ENCODE measurements at places on chromosomes 12 and 14.

DNA sequence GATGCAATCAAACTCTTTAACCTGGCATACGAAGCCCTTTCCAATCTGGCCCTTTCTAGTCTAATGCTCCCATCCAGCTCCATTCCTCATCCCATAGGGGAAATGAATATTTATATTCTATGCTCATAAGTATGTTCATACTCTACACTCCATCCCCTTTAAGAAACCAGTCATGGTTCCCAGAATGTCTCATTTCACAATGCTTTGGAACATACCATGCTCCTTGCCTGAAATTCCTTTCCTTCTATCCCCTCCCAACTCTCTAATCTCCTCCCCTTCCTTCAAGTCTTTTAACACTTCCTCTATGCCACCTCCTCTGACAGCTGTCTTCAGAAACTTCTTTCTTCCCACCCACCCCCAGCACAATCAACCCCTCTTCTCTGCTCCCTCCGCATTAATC, 207.0 kb upstream of the CAND1 start:
- ATAC-seq = no peak

GRCh38 chr14:50659327-50659974, 8.7 kb downstream of the SAV1 start:
- ATAC-seq = no peak

DNA sequence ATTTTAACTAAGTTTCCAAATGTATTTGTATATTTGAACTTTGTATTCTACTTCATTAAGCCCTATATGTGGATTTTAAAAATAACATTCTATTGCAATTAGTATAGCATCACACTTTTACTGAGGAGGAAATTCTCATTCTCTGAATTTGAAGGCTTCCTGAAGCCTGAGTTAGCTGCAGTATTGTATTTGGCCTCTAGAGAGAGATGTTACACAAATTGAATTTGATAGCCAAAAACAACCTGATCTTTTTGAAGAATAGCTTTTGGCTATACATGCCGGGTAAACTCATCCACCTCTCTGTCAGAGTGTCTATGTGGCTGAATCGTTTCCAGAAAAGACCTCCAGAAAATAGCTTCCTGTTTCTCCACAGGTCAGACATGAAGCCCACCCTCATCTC, 316.5 kb upstream of the OR4E1 start:
- no peak for ATAC-seq

- no peak for ATAC-seq
Observed at GRCh38 chr14:32693114-32693513, 245.6 kb upstream of the NPAS3 start.

GRCh38 chr12:27273114-27273513, 29.0 kb downstream of the STK38L start:
- no peak for ATAC-seq

DNA sequence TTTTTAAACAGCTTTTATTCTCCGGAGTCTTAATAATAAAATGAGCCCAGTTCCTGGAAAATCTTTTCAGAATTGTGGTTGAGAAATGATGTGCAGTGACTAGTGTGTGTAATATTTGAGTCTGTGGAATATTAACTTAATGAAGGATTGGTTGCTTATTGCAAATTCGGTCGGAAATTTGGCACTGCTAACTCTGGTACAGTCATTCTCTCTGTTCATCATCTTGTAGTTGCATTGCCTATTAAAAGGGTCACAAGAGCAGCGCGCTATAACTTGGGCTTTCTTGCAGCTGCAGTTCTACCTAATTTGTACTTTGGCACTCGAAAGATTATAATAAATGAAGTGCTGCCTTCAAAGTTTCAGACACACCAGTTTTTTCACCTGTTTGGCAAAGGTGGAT, 146.0 kb downstream of the FLRT2 start:
- no peak for ATAC-seq

GRCh38 chr12:123488539-123489230, 30.7 kb downstream of the SNRNP35 start:
- ATAC-seq = no peak

GRCh38 chr14:99240627-99241324, 31.2 kb downstream of the BCL11B start:
- no peak for ATAC-seq

- no peak for ATAC-seq
Observed at GRCh38 chr12:124764870-124765580, 98.6 kb downstream of the SCARB1 start.

- ATAC-seq = no peak
Observed at GRCh38 chr14:90536092-90536491, 139.3 kb downstream of the CALM1 start.

DNA sequence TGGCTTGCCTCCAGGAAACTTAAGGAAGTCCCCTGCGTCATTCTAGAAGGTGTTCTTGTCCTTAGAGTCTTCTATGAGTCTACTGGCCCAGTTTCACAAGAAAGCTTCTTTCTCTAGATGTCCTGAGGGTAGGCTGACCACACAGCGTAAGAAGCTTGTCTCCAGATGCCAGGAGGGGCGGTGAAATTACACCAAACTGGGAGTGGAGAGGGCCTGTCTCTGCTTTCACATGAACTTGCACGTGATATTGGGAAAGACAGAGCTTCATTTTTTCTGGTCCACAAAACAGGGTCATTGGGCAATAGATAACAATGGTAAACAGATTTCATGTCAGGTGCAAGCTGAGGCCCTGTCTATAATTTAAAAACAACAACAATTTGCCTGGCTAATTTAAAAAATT, 85.7 kb upstream of the TBX3 start:
- ATAC-seq = no peak

- ATAC-seq = no peak
Observed at GRCh38 chr12:4663971-4664505, 15.1 kb downstream of the NDUFA9 start.

- no peak for ATAC-seq
Observed at GRCh38 chr12:124027753-124028554, 54.9 kb downstream of the ZNF664 start.

GRCh38 chr14:94213021-94213420, 38.9 kb downstream of the PPP4R4 start:
- peak; percentile 35 for ATAC-seq

GRCh38 chr14:94582199-94582750, 1.0 kb downstream of the SERPINA5 start:
- no peak for ATAC-seq

DNA sequence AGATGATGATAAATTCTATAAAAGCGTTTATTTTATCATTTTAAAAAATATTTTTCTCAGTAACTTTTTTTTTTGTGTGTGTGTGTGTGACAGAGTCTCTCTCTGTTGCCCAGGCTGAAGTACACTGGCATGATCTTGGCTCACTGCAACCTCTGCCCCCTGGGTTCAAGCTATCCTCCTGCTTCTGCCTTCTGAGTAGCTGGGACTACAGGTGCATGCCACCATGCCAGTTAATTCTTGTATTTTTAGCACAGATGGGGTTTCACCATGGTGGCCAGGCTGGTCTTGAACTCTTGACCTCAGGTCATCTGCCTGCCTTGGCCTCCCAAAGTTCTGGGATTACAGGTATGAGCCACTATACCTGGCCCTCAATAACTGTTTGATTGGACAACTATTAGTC, 37.2 kb downstream of the PKP2 start:
- no peak for ATAC-seq

DNA sequence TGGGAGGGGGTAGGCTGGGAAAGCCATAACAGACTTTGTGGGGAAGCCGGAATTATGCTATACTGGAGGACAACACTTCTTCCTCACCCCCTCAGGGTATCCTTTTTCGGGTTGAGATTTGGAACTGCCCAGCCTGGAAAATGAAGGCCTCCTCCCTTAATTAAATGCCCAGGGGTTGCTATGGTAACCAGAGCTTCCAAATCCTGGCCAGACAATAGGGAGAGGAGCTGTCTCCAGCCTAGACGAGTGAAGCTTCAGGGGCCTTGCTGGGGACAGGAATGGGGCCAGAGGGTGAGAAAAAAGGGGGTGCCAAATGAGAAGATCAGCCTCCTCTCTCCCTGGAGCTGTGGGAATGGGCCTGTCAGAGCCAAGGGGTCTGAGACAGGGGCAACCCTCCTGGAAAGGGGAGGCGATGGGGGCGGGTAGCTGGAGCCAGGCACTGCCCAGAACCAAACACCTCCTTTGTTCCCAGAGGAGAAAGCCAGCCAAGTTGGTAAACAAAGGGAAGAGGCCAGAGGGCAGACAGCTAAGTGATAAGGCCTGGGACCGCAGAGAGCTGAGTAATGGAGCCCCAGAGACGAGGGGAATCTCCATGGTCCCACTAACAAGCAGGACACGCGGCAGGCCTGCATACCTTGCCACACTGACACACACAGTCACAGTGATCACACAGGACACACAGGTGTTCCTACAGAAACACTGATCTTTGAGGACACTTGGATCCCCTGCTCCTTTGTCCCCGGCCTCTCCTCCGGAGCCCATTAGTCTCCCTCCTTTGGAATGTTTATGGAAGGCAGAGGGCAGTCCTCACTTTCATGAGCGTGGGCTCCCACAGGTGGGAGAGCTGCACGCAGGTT, 17.9 kb upstream of the RND1 start:
- ATAC-seq = no peak

GRCh38 chr14:100950024-100950423, 46.5 kb upstream of the RTL1 start:
- no peak for ATAC-seq

- no peak for ATAC-seq
Observed at GRCh38 chr12:104455578-104456416, 951 bp upstream of the CHST11 start.

DNA sequence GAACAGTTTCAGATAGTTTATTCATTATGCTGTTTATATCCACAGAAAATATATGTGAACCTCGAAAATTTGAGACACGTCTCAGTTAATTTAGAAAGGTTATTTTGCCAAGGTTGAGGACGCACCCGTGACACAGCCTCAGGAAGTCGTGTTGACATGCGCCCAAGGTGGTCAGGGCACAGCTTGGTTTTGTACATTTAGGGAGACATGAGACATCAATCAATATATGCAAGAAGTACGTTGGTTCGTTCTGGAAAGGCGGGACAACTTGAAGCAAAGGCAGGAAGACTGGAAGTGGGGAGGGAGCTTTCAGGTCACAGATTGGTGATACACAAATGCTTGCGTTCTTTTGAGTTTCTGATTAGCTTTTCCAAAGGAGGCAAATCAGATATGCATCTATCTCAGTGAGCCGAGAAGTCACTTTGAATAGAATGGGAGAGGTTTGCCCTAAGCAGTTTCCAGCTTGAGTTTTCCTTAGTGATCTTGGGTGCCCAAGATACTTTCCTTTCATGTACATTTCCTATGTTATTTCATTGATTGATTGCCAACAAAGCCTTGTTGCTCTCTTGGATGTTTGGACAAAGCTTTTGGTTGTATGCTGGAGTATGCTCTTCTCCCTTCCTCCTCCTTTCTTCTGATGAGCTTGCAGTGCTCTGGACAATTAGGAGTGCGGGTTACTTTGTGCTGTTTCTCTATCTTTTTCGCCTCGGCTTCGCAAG, 3.2 kb downstream of the SNAPC1 start:
- ATAC-seq = no peak

DNA sequence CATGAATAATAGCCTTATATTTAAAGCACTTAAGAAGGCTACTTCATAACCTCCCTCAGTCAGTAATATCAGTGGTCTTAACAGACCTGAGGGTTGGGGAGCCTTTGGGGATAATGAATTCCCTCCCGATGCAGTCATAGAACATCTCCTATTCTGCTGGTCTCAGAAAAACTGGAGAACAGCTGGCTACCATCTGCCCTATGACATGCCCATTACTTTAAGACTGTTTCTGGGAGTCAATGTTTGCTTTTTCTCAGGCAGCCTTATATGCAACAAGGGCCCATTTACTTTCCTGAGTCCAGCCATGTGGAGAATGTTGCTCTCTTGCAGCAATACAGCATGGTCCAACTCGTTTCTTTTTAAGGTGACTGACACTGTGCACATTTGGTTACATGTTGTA, 161.7 kb upstream of the PARP11 start:
- no peak for ATAC-seq

GRCh38 chr12:71589478-71589881, 74.2 kb downstream of the ZFC3H1 start:
- ATAC-seq = no peak

- no peak for ATAC-seq
Observed at GRCh38 chr12:24360057-24360456, 410.6 kb upstream of the SOX5 start.

DNA sequence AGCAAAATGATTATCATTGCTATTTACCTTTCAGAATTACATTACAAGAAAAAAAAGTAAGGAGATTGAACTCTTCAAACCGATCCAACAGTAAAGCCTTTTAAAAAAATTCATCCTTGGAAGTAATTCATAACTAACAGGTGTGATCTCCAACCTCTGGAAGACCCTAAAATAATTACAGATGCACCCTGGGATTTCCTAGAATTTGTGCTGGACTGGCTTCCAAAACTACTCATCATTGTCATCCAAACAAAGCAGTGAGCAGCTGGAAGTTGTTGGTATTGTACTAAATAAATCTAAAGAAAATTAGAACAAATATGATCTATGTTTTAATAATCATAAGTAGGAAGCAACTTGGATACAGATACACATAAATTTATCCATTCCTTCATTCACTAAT, 1.9 kb upstream of the YBX3 start:
- ATAC-seq = no peak

- no peak for ATAC-seq
Observed at GRCh38 chr14:82190742-82191141, 657.1 kb upstream of the SEL1L start.

- ATAC-seq = no peak
Observed at GRCh38 chr12:53204351-53204750, 2.7 kb downstream of the ITGB7 start.

DNA sequence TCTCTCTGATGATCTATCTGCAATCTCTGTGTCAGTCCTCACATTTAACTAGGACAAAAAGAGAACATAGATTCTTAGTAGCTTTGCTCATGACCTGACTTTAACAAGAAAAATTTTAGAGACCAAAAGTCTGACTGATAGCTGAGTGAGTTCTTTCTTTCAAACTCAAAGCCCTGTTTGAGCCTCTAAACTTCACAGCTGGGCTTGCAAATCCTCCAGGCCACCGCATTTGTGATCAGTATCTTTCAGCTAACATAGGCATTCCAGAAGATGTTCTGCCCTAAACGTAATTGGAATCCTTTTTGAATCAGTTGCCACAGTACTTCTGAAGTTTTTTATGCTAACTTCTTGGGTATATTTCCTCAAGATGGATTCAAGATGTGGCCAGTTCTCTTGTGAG, 459.0 kb downstream of the DPF3 start:
- no peak for ATAC-seq

DNA sequence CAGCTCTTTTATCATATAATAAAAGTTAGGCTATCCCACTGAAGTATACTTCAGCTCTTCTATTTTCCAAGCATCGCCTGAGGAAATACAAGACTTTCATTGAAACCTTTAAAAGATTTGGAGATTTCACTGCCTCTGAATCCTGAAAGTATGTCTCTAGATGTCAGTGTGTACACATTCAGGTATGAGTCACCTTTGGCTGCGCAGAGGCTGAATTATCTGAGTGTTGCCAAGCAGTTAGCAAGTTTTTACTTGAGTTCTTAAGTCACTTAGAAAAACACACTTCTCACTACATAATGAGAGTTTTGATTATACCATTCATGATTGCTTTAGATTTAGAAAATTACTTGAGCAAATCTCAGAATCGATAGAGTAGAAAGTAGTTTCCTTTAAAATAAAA, 210.3 kb downstream of the TMTC2 start:
- ATAC-seq = no peak

- no peak for ATAC-seq
Observed at GRCh38 chr14:104244221-104245011, 106.0 kb downstream of the KIF26A start.

All from activated CD4-positive, CD25-positive, alpha-beta regulatory T cell treated with anti-CD3 and anti-CD28 coated beads, Interleukin-2, amount 50 U/mL, for 24 hours (primary cell).